ENCODE measurements at places on chromosomes 1 and 21. TPM values are rescaled to one million over a fixed set of nuclear protein-coding genes. Genes with fewer than 3 reads are reported as not detected.

The FCRLB gene
- total RNA-seq = 0.38 TPM

The GFI1 gene
- not detected for total RNA-seq

The SRSF4 gene
- total RNA-seq = 28.7 TPM

The FAM177B gene
- total RNA-seq = not detected

The ARTN gene
- total RNA-seq = not detected

The ZNF695 gene
- 1.0 TPM for total RNA-seq

The NT5C1A gene
- total RNA-seq = not detected

All from dermis microvascular lymphatic vessel endothelial cell (primary cell).